ENCODE measurements at places on chromosomes 2 and 18. TPM values are rescaled to one million over a fixed set of nuclear protein-coding genes. Genes with fewer than 3 reads are reported as not detected.

GRCh38 chr18:75003039-75003438 lies 205.9 kb downstream of the PTGR3 start:
- no peak for DNase-seq

Gene KANSL1L
- 11.6 TPM for polyA plus RNA-seq

Gene SAG
- not detected for polyA plus RNA-seq

Gene BOK
- 22.9 TPM for polyA plus RNA-seq

DNA sequence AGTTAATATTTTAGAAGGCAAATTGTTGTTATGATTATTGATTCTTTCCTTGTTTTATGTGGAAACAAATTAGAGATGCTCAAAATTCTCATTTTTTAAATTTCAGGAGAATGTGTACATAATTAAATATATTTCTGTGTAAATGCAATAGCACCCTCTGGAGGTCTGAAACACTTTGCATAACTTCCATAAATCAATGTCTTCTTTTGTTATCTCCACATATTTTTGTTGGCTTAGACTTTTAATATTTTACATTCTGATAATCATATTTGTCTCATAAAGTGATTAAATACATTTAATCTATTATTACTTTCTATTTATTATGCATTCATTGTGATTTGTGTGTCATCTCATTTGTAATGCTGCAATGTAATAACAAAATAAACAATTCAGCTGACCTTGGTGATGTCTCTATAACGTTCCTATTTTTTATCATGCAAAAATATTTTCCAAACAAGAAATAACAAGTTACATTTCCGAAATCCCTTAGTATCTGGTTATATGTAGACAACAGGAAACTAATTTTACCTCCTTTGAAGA lies 201.8 kb upstream of the GALNT5 start:
- no peak for DNase-seq

DNA sequence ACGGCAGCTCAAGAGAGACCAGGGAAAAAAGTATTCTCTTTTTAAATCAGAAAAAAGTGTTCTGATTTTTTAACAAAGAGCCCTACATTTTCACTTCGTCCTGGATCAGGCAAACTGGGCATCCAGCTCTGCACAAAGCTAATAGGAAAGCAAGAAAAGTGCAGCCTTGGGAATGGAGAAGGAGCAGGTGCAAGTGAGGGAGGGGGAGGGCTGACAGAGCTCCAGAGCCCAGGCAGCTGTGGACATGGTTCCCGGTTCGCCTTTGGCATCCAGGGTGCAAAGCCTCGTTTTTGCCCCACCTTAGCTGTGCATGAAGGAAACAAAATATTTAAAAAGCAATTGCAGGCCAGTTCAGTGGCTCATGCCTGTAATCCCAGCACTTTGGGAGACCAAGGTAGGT lies 82.2 kb downstream of the FAM124B start:
- no peak for DNase-seq

DNA sequence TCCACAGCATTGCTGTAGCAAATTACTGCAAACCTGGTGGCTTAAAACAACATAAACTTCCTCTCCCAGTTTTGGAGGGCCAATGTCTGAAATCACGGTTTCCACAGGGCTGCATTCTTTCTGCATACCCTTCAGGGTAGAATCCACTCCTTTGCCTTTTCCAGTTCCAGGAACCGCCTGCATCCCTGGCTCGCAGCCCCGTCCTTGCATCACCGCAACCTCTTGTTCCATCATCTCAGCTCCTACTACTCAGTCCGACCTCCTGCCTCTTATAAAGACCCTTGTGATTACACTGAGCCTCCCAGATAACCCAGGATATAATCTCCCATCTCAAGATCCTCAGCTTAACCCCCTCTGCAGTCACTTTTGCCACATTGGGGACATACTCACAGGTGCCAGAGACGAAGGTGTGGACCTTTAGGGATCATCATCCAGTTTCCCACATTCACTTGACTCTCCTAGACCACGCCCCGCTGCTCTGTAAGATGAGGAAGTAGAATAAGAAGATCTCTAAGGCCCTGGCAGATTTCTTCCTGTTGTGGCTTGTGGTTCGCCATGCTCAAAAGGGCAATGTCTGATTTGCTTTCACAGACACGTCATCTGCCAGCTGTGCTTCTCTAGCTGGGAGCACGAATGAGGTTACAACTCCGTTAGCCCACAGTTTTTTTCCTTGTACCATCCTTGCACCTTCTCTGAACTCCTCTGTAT lies 103.6 kb upstream of the AGAP1 start:
- DNase-seq: no peak

- no peak for DNase-seq
Observed at GRCh38 chr2:3236300-3237045, 141.1 kb downstream of the EIPR1 start.

DNA sequence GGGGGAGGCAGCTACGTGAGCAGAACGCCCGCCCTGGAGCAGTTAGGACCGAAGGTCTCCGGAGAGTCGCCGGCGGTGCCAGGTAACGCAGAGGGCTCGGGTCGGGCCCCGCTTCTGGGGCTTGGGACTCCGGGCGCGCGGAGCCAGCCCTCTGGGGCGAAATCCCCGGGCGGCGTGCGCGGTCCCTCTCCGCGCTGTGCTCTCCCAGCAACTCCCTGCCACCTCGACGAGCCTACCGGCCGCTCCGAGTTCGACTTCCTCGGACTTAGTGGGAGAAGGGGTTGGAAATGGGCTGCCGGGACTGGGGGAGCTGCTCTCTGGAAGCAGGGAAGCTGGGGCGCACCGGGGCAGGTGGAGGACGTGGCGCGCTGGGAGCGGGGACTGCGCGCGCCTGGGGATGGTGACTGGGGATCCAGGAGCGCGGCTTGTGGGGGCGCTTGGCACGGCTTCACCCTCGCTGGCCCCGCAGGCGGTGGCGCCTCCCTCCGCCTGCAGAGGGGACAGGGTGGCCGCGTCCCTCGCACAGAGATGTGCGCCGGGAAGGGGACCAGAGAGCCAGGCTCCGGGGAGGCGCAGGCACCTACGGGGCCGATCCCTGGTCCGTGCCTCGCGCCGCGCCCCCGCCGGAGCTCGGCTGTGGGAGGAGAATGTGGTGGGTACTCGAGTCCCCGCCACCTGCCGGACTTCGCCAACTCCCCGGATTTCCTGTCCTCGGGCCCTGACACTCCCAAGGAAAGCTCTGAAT lies 688 bp downstream of the CDH20 start:
- DNase-seq: peak; percentile 72

DNA sequence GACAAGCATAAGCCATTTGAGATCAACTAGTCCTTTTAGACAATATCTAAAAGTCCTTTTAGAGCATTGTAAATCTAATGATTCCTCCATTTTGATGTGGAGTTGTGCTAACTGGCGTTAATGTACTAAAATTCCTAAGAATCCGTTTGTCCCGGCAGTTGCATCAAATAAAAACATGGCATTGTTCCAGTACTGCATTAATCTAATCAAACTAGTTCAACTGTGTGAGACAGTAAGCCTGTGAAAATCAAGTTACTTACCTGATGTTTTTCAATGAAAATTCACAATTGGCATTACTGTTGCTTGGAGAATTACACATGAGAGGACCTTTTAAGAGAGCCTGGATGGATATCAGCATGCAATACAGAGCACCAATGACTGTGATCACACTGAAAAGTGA lies 13.3 kb downstream of the TM4SF20 start:
- no peak for DNase-seq

Gene STK25
- 119 TPM for polyA plus RNA-seq
